ENCODE measurements at places on chromosomes 3 and 15. TPM values are rescaled to one million over a fixed set of nuclear protein-coding genes. Genes with fewer than 3 reads are reported as not detected.

MGA gene
- total RNA-seq, result 32.5 TPM

HYAL3 gene
- total RNA-seq, result 1.4 TPM

TMEM266 gene
- total RNA-seq, result not detected

- no peak for DNase-seq
Measured at GRCh38 chr15:39455471-39455991, 125.3 kb upstream of the THBS1 start.

GRCh38 chr15:91694131-91694830, 159.2 kb upstream of the SLCO3A1 start:
- DNase-seq, result no peak

DNA sequence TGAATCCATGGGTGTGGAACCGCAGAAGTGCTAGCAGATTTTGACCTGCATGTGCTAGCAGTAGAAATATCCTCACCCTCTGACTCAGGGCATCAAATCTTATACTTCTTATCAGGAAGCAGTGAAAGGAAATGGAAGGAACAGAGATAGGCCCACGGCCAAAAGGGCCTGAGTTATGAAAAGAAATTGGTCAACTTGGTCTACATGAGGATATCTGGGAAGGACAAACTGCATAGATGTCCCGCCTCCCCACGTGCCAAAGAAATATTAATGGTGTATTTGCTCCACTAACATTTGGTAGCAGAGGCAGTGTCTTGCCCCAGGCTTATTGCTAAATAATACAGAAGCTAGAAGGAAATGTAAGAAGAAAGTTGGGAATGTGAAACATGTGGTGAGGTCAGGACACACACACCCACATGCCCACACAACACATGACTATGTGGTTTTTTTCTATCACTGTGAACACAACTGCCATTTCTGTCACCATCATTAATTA, 93.6 kb upstream of the COL8A1 start:
- no peak for DNase-seq
